ENCODE measurements at places on chromosomes 2 and 18. TPM values are rescaled to one million over a fixed set of nuclear protein-coding genes. Genes with fewer than 3 reads are reported as not detected.

RGPD4 gene
- 0.16 TPM for total RNA-seq

SERPINB7 gene
- total RNA-seq = not detected

HAAO gene
- 3.1 TPM for total RNA-seq

EIF5B gene
- 77.7 TPM for total RNA-seq

IL1R2 gene
- 10.7 TPM for total RNA-seq

All from activated naive CD4-positive, alpha-beta T cell treated with anti-CD3 and anti-CD28 coated beads, Interleukin-2, amount 50 U/mL, for 72 hours (primary cell).